ENCODE measurements at places on chromosomes 2 and 18.

- no peak for DNase-seq
Measured at GRCh38 chr18:49491534-49491856, 4.5 kb upstream of the C18orf32 start.

DNA sequence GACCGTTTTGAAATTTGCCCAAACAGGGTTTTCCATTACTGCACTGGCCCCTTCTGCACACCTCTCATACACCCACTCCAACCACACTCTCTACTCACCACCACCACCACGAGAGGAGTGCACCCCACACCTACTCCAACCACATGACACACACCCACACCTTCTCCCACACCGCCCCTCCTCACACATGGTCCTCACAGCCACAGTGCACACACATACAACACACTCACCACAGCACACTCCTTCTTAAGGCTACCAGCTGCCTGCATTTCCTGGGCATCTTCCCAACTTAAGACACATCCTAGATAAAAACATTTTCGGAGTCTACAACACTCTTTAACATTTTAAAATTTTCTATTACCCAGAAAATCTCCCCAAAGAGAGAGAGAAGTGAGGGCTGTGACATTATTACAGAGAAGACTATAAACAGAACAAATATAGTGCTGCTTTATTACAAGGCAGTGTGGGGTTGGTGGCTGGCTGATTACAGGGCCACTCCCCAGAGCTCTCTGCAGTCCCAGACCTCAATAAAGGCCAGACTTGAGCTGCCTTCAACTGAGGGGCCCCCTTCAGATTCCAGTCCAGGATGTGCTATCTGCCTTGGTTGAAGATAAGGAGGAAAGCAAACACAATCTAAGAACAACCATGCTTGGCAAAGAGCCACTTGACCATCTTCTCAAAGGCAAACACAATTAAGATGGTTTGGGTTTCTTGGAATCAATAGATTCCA, 36.1 kb downstream of the NHEJ1 start:
- DNase-seq, result no peak

DNA sequence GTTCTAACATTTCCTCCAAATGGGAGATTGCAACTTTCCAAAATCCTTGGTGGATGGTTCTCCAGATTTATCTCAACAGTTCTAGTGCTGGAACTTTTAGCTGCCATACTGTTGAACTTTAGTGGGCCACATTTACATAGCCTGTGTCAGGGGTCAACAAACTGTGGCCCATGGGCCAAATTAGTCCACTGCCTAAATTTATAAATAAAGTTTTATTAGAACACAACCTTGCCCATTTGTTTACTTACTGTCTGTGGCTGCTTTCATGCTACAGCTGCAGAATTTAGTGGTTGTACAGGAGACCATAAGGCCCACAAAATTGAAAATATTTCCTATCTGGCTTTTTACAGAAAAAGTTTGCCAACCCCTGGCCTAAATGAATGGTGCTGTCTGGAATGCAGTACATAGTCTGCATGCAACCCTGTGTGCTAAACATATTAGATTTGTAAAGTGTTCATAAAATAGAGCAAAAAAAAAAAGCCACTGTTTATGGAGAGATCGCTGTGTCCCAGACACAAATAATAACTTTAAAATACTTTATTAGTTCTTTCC, 30.3 kb downstream of the MGAT5 start:
- no peak for DNase-seq

DNA sequence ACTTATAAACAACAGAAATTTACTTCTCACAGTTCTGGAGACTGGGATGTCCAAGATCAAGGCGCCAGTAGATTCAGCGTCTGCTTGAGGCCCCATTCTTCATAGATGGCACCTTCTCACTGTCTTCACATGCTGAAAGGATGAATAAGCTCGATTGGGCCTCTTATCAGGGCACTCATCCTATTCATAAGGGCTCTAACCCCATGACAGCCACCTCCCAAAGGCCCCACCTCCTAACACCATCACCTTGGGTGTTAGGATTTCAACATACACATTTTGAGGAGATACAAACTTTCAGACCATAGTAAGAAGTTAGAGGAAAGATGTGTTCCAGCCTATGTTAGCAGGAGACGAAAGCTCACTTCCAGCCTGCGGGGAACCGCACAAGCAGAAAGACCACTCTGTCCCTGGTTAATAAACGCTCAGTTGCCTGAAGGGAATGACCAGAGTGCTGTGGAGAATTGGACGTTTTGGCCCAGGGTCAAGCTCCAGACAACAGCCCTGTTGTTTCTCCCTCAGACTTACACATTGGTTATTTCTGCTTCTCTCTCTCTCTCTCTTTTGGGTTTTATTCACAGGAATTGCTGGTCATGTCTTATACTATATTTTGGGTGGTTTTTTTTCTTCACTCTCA, 90.3 kb downstream of the MAPRE2 start:
- no peak for DNase-seq

DNA sequence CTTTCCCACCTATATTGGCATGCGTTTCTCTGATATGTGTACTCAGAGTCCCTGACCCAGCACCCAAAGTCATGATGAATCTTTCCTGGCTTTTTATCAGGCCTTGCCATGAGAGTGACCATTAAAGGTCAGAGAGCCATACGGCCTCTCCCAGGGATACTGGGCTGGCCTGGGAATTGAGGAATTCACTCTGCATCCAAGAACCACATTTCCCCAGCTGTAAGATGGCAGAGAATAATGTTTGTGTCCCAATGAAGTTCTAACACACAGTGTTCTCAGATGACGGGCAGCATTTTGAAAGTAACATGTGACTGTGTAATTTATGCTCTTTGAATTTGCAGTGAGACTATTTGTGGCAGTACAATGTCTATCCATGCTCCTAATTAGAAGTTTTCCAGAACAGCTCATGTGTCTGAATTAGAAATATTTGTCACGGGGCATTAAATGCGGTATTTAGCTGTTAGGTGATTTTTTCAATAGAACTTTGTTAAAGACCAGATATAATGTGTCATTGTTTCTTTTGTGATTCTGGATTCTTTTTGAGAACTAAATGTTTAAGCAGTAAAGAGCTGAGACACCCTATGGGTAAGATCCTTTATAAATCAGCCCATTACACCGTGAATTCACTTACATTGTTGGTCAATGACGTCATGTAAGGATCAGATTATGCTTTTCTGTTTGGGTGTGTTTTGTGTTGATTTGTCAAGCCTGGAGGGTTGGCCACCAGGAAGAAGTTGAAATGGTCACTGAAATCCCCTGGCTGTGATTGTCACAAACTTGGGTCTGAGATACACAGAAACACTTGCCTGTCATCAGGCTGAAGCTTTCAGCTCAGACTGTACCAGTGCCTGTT, 7.3 kb upstream of the SLC3A1 start:
- no peak for DNase-seq

DNA sequence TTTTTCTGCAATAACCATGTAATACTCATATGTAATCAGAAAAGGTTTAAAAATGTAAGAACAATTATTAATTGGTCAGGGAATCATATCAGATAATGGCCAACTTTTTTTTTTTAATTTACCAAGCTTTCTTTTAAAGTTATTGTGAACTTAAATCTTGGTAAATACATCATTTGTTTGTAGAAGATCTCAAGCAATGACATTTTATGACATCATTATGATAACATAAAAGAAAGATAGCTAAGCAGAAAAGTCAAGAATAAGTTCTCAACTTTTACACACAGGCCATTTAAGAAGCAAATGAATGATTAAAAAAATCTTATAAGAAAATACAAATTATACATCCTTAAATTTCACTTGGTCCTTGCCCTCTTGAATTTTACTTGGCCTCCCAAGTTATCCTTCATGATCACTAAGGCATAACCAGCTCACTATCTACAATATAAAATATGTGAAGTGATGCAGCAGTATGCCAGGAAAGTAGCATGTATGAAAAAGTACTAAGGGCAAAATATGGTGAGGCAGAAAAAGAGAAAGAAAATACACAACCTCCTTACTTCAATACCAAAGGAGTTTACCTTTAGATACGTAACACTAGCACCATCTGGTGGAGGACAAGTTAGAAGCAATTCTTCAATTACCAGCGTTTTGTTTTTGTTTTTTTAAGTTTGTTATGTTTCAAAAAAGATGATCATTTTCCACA, 116.6 kb downstream of the SRBD1 start:
- DNase-seq, result peak; percentile 68

- DNase-seq, result no peak
Measured at GRCh38 chr18:12911025-12911928, 27.2 kb upstream of the PTPN2 start.

DNA sequence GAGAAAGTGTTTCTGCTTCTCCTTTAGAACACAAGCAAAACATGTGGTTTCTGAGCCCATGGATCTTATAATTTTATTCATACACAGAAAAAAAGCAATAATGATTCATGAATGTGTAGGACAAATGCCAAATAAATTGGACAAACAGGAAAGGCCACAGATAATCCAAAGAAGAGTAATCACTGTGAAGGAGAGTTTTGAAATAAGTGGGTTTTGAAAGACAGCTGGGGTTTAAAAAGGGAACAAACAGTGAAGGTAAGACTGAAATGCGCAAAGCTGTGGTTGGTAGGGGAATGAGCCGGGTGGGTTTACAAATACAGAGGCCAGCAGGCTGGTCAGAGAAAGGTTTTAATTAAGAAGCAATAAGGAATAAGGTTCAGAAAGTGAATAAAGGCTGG, 50.0 kb upstream of the MBOAT2 start:
- DNase-seq, result no peak

DNA sequence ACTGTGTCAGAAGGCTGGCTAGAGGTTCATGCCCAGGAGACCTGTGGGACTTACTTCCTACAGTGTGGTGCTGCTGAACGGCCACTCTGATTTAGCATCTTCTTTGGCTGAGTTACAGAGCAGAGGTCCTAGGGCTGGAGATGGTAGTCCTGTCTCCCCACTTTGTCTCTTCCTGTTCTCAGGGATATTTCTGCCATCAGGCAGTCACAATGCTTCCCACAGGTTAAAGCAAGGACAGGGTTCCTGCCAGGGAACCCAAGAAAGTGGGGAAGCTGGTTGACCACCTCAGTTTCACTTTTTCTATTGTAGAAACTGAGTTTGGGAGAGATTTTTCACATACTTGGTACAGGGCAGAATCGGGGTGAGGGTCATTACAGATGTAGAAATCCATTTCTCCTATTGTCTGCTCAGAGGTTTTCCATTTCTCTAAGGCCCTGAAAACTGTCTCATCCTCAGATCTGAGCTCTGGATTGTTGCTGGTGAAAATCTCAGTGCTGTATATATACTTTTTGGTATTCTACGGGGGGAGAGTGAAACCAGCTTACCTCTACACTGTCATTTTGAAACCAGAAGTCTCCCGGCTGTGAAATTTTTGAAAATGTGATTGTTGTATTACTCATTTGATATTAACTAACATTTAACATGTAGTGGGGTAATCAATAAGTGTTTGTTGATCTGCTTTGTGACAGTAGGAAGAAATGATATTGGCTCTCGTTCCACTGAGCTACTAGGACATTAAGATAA, 37.0 kb upstream of the MEP1B start:
- peak; percentile 19 for DNase-seq

DNA sequence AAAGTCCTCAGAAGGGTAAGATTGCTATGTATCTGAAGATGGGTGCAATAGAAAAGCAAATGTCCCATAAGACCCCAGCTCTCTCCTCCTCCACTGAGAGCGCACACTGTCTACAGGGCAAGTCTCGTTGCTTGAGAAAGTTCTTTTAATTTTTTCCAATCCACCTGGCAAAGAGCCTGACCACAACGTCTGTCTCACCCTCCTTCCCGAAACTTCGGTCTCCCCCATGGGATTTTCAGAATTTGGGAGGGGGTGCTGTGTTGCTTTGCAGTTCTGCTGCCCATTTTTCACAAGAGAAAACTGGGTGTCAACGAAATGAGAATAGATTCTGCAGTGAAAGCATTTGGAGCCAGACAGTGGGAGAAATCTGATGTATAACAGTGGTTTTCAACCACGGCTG, 40.4 kb downstream of the SERTAD2 start:
- DNase-seq, result no peak

DNA sequence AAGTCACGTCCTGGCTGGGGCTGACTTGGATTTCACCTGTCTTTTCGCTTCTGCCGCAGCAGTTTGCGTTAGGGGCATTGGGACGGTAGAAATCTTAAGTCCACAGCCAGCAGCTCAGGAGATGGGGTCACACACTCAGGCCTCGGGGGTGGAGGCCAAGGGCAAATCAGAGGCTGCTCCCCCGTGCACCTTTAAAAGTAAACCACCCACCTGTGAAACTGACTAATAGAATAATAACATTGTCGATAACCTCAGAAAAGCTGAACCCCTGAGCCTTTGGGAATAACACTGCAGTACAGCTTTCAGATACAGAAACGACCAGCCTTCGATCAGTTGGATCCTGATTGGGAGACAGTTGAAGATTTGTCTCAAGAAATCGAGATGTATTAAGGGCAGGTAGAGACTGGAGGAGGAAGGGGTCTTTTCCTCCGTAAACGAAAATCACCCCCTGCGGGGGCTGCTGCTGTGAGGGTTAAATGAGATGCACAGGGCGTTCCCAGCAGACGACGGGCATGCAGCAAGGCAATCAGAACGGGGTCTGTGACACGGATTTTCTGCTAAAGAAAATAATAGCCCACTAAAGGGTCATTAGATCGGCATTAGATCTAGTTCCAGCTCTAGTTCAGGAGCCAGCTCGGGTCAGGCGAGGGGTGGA, 16.4 kb upstream of the NFATC1 start:
- DNase-seq, result no peak

- no peak for DNase-seq
Measured at GRCh38 chr2:120566331-120567035, 169.2 kb upstream of the GLI2 start.

GRCh38 chr2:227788561-227789018, 25.1 kb upstream of the CCL20 start:
- DNase-seq, result no peak

GRCh38 chr2:98917031-98917471, 19.0 kb downstream of the CRACDL start:
- DNase-seq, result no peak

DNA sequence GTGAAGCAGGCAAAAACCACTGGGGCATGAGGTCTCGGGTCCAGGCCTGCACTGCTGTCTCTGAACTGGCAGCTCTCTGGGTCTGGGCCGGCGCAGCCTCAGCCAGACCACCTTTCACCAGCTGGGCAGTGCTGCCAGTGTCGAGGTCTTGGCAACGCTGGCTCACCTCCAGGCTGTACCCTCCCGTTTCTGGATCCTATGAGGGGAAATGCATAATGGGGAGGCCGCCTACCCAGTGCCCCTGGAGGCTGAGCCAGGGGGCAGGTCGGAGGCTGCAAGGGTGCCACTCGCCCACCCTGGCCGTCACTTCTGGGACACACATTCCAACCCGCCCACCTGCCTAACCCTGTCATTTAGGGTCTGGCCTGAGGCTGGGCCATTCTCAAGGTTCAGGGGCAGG, 24.6 kb downstream of the KIF1A start:
- DNase-seq, result no peak

GRCh38 chr2:210177769-210178168, 6.6 kb upstream of the KANSL1L start:
- no peak for DNase-seq

Data from MM.1S (cell line).